ENCODE measurements at places on chromosomes 12 and 14. TPM values are rescaled to one million over a fixed set of nuclear protein-coding genes. Genes with fewer than 3 reads are reported as not detected.

Gene GALNT4
- total RNA-seq = 23.3 TPM

Gene CDCA3
- total RNA-seq = 103 TPM

Gene MYH6
- total RNA-seq = not detected

Gene GPRC5D
- not detected for total RNA-seq

Gene MRPS35
- total RNA-seq = 61.4 TPM

Gene KCNK13
- total RNA-seq = not detected

All from G401 (cell line).